ENCODE measurements at places on chromosomes 4 and X.
A peak's percentile ranks its signal among the peaks of the same experiment; 100 is the strongest.

DNA sequence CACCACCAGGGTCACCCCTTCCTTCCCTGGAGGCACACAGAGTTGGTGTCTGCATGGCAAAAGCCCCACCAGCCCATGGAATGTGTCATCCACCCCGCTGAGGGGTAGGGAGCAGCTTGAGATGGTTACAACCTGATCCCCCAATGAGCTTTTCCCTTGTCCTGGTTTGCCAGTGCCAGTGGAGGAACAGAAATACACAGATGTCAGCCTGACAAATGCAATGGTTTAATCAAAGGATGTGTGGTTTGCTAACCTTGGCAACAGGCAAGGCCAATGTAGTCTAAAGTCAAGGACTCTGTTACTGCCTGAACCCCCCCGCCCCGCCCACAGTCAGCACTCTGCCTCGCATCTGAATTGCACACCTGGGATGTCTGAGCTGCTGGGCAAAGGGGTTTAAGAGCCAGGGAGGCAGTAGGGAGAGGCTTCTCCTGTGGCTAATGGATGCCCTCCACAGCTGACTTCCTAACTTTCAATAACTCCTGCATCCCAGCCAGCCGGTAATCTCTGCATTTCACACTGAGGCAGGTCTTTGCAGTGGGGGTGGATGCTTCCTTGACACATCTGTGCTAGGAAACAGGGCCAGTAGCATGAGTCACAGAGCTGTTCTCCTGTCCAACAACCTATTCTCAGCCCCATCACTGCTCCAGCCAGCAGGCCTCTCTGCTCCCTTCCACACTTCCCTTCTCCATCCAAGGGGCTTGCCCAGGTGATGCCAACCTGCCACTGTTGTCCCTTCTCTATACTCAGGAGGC lies 137.5 kb downstream of the AMMECR1 start:
- DNase-seq: no peak

GRCh38 chrX:119067023-119067739 lies 5.6 kb upstream of the CT47C1 start:
- no peak for DNase-seq

DNA sequence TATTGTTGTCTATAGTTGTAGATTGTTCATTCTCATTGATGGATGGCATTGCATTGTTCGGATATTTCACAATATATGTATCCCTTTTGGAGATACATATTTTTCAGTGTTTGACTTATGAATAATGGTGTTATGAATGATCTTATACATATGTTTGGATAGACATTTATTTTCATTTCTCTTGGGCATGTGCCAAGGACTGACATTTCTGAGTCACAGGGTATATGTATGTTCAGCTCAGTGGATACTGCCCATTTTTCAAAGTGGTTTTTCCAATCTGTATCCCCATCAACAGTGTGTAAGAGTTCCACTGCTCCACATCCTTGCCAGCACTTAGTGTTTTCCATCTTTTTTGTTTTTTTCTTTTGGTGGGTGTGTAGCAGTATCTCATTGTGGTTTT lies 45.0 kb upstream of the RAB40AL start:
- no peak for DNase-seq

GRCh38 chr4:107213410-107213809 lies 177.3 kb upstream of the DKK2 start:
- no peak for DNase-seq

DNA sequence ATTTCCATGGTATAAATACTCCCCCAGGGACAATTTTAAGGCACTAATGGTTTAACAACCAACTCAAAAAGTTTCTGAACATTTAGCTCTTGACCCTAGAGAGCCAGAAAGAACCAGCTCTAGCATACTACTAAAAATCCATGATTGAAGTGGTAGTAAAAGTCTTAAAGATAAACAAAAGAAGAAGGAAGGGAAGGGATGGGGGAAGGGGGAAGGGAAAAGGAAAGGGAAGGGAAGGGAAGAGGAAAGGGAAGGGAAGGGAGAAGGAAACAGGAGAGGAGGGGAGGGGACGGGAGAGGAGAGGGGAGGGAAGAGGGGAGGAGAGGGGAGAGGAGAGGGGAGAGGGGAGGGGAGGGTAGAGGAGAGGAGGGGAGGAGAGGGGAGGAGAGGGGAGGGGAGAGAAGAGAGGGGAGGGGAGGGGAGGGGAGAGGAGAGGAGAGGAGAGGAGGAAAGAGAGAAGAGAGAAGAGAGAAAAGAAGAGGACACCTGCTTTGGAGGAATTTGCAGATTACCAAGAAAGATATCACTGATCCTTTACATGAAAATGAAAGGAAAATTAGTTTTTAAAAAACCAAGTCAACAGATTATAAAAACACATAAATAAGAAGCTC lies 26.4 kb upstream of the FAM241A start:
- DNase-seq: no peak

DNA sequence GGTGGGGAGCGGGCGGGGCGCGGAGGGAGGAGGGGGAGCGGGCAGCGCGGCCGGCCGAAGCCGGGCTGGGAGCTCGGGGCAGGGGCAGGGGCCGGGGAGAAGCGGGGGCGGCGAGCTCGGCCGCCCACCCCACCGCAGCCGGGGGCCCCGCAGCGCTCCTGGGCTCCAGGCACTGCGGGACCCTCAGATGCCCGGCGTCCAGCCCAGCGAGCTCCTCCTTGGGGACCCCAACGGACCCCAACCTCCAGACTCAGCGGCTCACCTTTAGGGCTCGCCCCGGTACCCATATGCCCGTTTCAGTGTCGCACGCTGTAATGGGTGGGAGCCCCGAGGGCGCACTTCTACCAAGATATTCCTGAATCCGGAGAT lies 357 bp upstream of the ADGRG2 start:
- no peak for DNase-seq

DNA sequence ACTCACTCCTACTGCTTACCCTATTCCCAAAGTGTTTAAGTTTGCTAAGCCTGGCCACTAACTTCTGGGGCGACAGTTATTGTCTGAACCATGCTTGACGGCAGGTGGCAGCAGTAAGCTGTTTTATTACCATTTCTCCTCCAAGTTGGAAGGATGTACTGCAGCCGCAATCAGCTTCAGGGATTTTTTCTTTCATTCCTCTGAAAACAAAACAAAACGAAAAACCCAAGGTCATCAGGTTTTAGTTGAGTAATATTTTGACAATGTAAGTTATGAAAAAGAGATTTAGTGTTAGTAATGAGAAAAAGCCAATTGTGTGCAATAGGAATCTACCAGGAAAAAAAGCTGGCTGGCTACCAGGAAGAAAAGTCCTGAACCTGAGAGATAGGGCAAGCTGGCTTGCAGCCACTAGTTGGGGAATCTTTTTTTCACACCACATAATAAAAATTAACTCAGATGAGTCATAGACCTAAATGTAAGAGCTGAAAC lies 13.2 kb upstream of the RAB9B start:
- DNase-seq: no peak

GRCh38 chr4:80926891-80927290 lies 103.6 kb upstream of the BMP3 start:
- no peak for DNase-seq

GRCh38 chrX:40331353-40331752 lies 233.6 kb upstream of the BCOR start:
- no peak for DNase-seq

GRCh38 chrX:139933904-139934303 lies 1.1 kb upstream of the ATP11C start:
- no peak for DNase-seq

DNA sequence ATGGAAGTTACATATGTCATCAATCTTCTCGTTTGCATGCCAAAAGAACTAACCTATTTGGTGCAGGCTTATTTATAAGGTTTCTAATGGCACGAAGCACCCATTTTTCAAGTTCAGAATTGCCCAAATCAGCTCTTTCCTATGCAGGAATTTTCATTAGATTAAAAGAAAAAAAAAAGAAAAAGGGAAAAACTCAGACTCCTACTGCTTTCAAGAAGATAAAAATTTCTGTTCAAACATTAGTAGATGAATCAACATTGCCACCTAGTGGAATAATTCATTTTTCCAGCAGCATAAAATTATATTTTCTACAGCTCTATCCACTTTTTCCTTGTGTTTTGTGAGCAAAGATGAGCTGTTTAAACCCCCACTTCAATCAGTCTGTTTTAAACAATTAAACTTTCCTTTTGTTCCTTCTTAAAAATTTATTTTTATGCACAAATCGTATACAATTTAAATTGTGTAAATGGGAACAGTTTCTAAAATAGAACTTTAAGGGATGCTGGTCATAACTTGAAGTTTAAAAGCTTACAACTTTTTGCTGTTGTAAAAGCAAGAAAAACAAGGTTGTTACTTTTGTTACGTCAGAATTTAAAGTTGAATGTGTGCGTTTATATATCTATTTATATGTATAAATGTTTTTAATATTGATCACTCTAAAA lies 309.9 kb downstream of the ARAP2 start:
- no peak for DNase-seq

- no peak for DNase-seq
Measured at GRCh38 chr4:174714393-174715211, 114.4 kb downstream of the GLRA3 start.

- no peak for DNase-seq
Measured at GRCh38 chrX:76454456-76454927, 27.0 kb downstream of the MAGEE1 start.

DNA sequence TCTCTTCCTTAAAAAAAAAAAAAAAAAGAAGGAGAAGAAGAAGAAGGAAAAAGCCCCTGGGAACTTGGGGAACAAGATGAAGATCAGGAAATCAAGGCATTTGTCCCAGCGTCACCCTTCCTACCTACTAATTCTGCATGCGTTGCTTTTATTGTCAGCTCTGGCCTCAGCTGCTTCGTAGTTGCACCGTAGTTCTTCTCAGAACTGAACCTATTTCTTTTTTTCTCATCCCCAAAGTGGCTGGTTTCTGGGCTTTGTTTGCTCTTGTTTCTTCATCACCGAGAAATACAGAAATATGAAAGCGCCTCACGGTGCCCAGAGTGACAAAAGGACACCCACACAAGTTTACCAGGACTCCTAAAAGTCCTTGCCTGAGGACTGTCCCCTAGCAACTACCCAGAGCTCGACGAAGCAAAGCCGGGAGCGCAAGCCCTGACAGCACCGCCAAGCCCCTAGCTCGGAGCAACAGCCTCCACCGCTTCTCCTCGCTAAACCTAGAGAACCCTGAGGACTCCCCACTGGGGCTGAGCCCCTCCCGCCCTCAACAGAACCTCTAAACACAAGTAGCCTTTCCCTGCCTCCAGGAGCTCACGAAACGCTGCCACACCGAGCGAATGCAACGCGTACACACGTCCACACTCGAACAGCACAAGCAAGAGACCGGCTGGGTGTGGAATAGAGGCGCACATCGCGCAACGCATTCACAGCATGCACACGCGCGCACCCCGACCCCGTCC lies 710 bp downstream of the PRKG2 start:
- no peak for DNase-seq

GRCh38 chr4:24659241-24659961 lies 75.0 kb upstream of the DHX15 start:
- no peak for DNase-seq

- no peak for DNase-seq
Measured at GRCh38 chrX:154596290-154596929, 11.5 kb downstream of the CTAG1A start.

DNA sequence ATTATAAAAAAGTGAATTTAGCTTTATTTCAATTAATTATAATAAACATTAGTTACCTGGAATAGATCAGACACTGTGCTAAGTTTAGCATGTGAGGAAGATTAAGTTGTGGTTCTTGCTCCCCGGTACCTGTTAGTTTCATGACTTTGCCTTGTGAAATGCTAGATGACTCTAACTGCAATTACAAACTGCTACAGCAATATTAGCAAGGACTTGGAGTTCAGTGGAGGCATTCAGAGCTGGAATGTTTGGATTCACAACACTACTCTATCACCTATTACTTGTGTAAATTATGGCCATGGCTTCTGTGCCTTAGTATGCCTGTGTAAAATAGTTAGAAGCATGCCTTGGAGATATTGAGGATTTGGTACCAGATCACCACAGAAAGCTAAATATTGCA lies 21.4 kb upstream of the ANXA10 start:
- no peak for DNase-seq

DNA sequence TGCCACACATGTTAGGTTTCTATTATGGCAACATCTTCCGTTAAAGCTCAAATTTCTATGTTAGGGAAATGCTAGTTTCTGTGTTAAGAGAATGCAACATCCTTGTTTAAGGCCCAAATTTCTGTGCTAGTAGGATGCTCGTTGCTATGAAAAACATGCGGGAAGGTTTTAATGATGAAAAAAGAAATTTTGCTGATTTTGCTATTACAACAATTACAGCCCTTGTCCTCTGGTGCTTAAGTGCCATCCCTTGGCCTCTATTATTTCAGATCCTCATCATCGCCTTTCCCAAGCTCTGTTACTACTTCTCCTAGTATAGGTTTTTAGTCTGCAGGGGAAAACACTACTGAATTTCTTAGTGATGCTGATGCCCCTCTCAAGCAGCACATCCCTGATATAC lies 412.6 kb upstream of the NDST3 start:
- DNase-seq: no peak

GRCh38 chr4:102819588-102820365 lies 7.6 kb downstream of the UBE2D3 start:
- DNase-seq: no peak

DNA sequence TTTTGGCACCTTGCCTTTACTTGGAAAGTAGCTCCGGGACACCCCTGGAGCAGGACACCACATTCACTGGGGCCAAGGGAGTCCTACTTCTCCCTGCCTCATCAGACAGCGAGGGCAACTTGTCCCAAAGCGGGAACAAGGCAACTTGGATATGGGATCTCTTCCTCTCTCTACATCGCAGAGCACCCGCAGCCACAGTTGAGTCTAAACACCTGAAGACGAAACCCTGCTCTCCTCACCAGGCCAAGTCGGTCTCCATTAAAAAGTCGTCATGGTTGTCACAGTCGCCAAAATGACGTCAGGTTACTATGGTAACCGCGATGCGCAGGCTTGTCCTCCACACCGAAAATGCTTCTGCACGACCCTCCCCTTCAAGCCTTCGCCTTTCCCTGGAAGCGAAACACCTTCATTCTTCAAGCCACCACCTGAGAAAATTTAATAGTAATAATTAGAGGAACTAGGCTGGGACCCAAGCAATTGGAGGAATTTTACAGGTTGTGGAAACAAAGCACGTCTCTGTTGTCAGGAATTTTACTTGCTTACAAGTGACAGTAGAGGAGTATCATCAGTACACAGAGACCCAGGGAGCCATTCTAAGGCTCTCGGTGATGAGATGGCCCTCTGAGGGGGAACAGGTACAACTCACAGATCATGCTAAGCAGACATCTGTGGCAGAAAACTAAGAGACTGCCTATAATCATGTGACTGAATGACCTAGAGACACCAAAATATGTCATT lies 30.5 kb upstream of the TCEAL4 start:
- DNase-seq: peak; percentile 67

GRCh38 chr4:143046454-143046853 lies 138.3 kb upstream of the USP38 start:
- no peak for DNase-seq
